Smooth muscle cell of the pulmonary artery (primary cell): ENCODE measurements at places on chromosomes 4 and X. TPM values are rescaled to one million over a fixed set of nuclear protein-coding genes. Genes with fewer than 3 reads are reported as not detected.

HSD17B13 gene
- total RNA-seq = 0.13 TPM in 2 replicates

MSX1 gene
- 1.3 and 3.1 TPM in 2 replicates for total RNA-seq

H2BW2 gene
- not detected in 2 replicates for total RNA-seq

TEX11 gene
- not detected in 2 replicates for total RNA-seq

DMD gene
- total RNA-seq = 25.6 and 33.7 TPM in 2 replicates

PSAPL1 gene
- not detected in 2 replicates for total RNA-seq

GABRG1 gene
- total RNA-seq = under 0.01 TPM in 1 of 2 replicates, not detected in the other

FAT1 gene
- total RNA-seq = 538 and 677 TPM in 2 replicates

SORBS2 gene
- total RNA-seq = 18.1 and 30.9 TPM in 2 replicates

GPR82 gene
- not detected in 2 replicates for total RNA-seq

COL4A5 gene
- total RNA-seq = 130 and 267 TPM in 2 replicates

CHST7 gene
- total RNA-seq = 12.7 and 25.0 TPM in 2 replicates

PIN4 gene
- 6.0 and 9.6 TPM in 2 replicates for total RNA-seq

G6PD gene
- 109 and 142 TPM in 2 replicates for total RNA-seq

GAGE12H gene
- total RNA-seq = not detected in 2 replicates

KLHL15 gene
- total RNA-seq = 8.1 and 11.3 TPM in 2 replicates

RAB33A gene
- 5.1 and 9.0 TPM in 2 replicates for total RNA-seq

MAGEB1 gene
- not detected in 2 replicates for total RNA-seq

SERTM2 gene
- 0.03 TPM in 1 of 2 replicates, not detected in the other for total RNA-seq

DNAJB14 gene
- 43.5 and 46.1 TPM in 2 replicates for total RNA-seq

LRAT gene
- 0.03 and 0.07 TPM in 2 replicates for total RNA-seq

PITX2 gene
- 0.10 and 0.33 TPM in 2 replicates for total RNA-seq

CETN2 gene
- total RNA-seq = 28.0 and 31.3 TPM in 2 replicates

ATP5ME gene
- total RNA-seq = 117 and 120 TPM in 2 replicates

VCX3A gene
- not detected in 2 replicates for total RNA-seq

CSN1S1 gene
- total RNA-seq = not detected in 2 replicates

H2BW1 gene
- total RNA-seq = not detected in 2 replicates

IRF2 gene
- 27.1 and 33.9 TPM in 2 replicates for total RNA-seq

PNMA6A gene
- 2.9 and 3.3 TPM in 2 replicates for total RNA-seq

SPANXC gene
- total RNA-seq = not detected in 2 replicates

TMLHE gene
- 16.7 and 17.1 TPM in 2 replicates for total RNA-seq

APEX2 gene
- 5.6 and 5.8 TPM in 2 replicates for total RNA-seq

TBC1D8B gene
- 24.2 and 32.2 TPM in 2 replicates for total RNA-seq

ATP1B4 gene
- total RNA-seq = not detected in 2 replicates

CACNA1F gene
- total RNA-seq = not detected in 2 replicates

GPC3 gene
- total RNA-seq = 0.56 and 19.5 TPM in 2 replicates

SOX3 gene
- not detected in 2 replicates for total RNA-seq

FAM149A gene
- 3.1 and 3.6 TPM in 2 replicates for total RNA-seq

ARSJ gene
- total RNA-seq = 48.6 and 59.5 TPM in 2 replicates

KDR gene
- total RNA-seq = 7.1 and 13.3 TPM in 2 replicates

CTSO gene
- total RNA-seq = 23.3 and 25.8 TPM in 2 replicates

PABPC4L gene
- 0.26 and 0.30 TPM in 2 replicates for total RNA-seq

HTT-AS gene
- total RNA-seq = not detected in 2 replicates

KDM6A gene
- total RNA-seq = 14.6 and 15.1 TPM in 2 replicates

KCND1 gene
- 2.3 and 2.8 TPM in 2 replicates for total RNA-seq

CCDC158 gene
- 0.59 and 1.2 TPM in 2 replicates for total RNA-seq

APELA gene
- not detected in 2 replicates for total RNA-seq

TLR8 gene
- total RNA-seq = not detected in 2 replicates

GLRB gene
- total RNA-seq = 16.7 and 20.5 TPM in 2 replicates

TMPRSS11E gene
- not detected in 2 replicates for total RNA-seq

MED28 gene
- total RNA-seq = 10.5 and 11.8 TPM in 2 replicates

FGFRL1 gene
- 29.3 and 97.7 TPM in 2 replicates for total RNA-seq

OPN1MW3 gene
- total RNA-seq = not detected in 2 replicates

CENPVL2 gene
- not detected in 2 replicates for total RNA-seq

PPA2 gene
- total RNA-seq = 65.6 and 66.3 TPM in 2 replicates

UGT2B11 gene
- not detected in 2 replicates for total RNA-seq

PNMA5 gene
- not detected in 2 replicates for total RNA-seq

PCDH7 gene
- 61.1 and 257 TPM in 2 replicates for total RNA-seq
